Activated CD4-positive, alpha-beta memory T cell treated with anti-CD3 and anti-CD28 coated beads, Interleukin-2, amount 10 ng/mL, durations not matched to agents 7 days and 5 days (primary cell): ENCODE measurements at places on chromosomes 1 and 21.

DNA sequence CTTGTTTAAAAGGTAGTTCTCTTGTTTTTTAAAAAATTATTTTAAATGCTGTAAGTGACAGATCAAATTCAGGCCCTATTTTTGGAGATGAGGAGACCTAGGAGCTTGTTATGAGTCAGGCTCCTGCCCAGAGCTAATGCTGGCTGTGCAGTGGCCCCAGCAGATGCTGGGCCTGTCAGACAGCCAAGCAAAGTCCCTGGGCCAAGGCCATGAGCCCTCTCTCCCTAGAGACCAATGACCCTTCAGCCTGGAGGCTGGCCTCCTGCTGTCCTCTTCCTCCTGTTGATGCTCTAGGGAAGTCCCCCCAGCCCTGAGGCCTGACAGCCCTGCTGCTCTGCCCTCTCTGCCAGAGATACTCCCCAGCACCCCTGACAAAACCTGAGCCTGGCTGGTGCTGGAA, 128.1 kb upstream of the CTTNBP2NL start:
- DNase-seq = no peak

GRCh38 chr1:172084876-172085275, 243.6 kb downstream of the DNM3 start:
- DNase-seq = no peak

DNA sequence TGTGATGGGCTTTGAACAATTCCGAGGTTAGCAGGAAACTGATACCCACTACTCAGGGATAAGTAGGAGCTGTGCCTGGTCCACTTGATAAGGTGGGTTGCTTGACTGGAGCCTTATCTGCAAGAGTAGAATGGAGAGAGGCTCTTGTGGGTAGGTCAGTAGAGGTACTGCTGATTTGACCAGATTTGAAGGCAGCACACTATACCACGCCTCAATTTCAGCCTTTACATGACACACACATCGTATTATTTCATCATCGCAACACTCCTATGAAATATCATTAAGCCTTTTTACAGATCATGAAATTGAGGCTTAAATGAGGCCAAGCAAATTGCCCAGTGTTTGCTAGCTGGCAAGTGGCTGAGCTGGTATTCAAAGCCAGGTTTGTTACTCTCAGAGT, 69.6 kb downstream of the KCNJ15 start:
- no peak for DNase-seq

DNA sequence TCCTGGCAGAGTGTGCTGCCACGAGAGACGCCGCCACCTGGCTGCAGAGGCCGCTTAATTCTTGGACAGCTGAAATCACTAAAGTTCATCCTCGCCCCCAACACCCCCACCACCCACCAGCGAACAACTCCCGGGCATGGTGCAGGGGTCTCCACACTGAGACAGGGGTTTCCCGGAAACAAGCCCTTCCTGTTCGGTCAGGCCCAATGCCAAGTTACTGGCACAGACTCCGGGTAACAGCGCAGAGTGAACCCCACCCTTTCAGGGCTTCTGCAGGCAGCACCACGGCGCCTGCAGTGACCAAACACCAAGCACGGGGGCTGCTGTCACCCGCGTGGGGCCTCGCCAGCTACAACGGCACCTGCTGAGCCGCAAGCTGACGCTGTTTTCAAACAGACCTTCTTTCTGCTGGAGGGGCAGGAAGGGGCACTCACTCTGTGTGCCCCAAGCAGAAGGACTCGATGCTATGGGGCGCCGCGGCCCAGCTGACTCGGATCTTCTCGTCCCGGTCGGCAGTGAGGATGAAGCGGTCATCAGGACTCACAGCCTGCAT, 17.4 kb downstream of the WDR4 start:
- DNase-seq = no peak

- peak; percentile 57 for DNase-seq
Observed at GRCh38 chr1:28115267-28115666, 26.9 kb upstream of the EYA3 start.

- DNase-seq = no peak
Observed at GRCh38 chr1:207799989-207800648, 48.3 kb downstream of the CD46 start.

- DNase-seq = no peak
Observed at GRCh38 chr1:15728937-15729657, 7.0 kb upstream of the SLC25A34 start.

DNA sequence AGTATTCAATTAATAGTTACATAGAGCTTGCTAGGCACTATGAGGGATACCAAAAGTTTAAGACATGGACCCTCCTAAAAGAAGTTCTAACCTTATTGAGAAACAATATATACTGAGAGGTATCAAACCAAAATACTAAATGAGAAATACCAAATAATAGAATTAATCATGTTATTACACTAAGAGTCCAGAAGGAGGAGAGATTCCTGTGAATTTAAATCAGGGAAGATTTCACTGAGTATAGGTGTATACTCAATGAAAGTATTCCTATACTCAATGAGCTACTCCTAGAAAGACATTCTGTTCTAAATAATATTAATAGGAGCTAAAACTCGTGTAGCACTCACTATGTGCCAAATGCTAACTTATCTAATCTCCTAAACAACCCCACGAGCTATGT, 9.4 kb downstream of the CR1L start:
- no peak for DNase-seq

GRCh38 chr21:26100573-26100972, 70.0 kb downstream of the APP start:
- no peak for DNase-seq
